NCI-H774 (cell line): ENCODE measurements at places on chromosomes 1 and 21.
A peak's percentile ranks its signal among the peaks of the same experiment; 100 is the strongest.

DNA sequence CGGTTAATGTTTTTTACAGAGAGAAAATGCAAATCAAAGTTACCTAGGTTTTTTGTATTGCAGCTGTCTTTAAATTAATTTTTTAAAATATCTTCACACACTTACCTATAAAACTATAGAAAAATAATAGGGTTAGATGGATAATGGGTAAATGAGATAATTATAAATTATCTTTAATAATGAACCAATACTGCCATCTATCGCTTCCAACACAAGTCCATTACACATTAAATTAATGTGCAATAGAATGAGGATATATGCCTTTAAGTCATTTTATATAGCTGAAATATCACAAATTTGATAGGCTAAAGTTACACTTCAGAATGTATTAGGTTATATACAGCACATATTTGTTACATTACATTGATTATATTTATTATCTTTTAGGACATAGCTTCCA is 2212.8 kb downstream of the MRPL39 start:
- no peak for DNase-seq

DNA sequence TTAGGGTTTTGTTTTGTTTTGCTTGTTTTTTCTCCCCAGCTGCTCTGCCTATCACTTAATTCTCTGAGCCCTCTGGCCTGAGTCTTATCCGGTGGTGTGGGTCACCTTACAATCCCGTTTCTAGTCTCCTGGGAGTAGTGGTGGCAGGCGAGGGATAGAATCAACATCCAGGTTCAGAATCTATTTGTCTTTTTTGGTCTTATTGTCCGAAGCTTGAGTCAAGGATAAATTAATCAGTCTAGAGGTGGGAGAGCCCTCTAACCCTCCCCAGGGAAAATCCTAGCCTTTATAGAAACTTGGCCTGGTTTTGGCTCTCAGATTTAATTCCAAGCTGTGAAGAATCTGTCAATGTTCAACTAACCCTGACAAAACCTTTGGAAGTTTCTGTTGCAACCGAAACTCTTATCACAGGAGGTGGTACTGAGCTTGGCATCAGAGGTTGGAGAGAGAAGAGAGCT is 246.3 kb downstream of the FGGY start:
- no peak for DNase-seq

DNA sequence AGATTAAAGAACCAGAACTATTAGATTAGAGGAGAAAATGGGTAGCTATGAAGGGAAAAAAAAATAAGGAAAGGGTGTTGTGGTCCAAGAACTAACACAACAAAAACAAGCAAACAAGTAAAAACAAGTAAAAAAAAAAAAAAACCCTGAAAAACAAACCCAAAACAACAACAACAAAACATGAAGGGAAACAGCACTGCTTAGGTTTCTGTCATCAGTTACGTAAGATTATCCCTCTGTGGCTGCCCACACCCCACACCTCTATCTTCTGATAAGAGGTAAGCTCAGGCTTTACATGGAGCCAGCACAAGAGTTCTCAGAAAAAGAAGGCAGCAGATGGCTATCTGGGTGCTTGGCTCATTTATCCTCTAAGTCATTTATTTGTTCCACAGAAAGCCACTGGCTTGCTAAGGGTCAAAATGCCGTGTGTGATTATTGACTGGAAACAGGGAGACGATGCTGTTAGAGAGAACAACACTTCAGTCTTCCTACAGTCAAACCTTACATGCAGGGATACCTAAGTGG is 57.5 kb downstream of the KIAA0319L start:
- DNase-seq, result no peak

- no peak for DNase-seq
Observed at GRCh38 chr21:31268090-31268489, 76.0 kb downstream of the TIAM1 start.

- DNase-seq, result no peak
Observed at GRCh38 chr1:206020393-206021007, 3.2 kb downstream of the CTSE start.

DNA sequence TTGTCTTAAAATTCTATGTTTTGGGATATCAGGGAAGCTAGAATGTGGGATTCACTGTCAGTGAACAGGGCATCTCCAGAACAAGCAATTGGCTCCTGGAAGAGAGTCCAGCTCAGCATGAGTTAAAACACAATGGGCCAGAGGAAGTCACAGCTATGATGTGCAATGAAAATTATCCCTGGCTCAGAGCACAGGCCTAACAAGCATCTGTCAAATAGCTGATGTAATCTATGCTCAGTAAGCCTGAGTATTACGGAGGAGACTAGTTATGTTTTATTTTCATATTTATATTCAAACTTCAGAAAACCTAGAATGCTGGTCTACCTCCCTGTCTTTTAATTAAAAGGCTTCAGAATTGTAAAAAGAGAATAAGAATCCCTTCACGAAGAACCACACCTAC is 41.6 kb downstream of the PARP1 start:
- no peak for DNase-seq

GRCh38 chr1:153202006-153202405 is 1.2 kb upstream of the LELP1 start:
- DNase-seq, result no peak

DNA sequence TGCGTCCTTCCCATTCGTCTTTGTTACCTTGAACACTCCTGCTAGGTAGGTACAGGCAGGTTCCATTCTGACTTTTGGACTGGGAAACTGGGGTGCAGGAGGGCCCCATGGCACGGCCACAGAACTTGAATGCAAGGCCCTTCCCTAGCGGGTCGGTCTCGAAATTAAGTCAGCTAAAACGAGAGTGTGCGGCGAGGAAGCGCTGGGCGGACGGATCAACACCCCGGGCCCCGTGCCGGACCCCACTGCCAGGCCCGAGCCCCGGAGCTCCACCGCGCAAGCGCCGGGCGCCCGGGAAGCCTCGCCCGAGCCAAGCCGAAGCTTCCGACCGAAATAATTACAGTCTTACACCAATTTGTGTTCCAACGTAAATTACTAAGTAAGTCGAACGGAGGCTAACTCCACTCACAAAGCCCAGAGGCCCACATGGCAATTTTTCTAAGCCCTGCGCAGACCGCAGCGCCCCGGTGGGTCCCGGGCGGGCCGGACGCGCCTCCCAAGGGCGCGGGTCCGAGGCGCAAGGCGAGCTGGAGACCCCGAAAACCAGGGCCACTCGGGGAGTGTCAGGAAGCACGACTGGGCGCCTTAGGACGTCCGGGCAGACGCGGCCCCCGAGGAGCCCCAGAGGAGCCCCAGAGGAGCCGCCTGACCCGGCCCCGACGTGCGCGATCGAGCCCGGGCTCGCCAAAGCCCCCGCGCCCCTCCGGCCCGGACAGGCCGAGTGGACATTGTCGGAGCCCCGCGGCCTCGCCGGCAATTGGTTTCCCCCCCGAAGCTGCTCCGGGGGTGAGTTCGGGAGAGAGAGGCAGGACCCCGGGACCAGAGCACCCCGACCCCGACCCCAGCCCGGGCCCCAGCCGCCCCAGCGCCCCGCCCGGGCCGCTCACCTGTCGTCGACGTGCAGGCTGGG is 624 bp downstream of the RIPK4 start:
- DNase-seq, result no peak

GRCh38 chr1:66452982-66453381 is 81.0 kb upstream of the SGIP1 start:
- no peak for DNase-seq

GRCh38 chr1:24181619-24182018 is 5.5 kb downstream of the IFNLR1 start:
- DNase-seq, result no peak

- DNase-seq, result no peak
Observed at GRCh38 chr1:81443288-81443687, 357.4 kb upstream of the ADGRL2 start.

GRCh38 chr1:145826030-145826429 is 2.0 kb downstream of the POLR3C start:
- no peak for DNase-seq

GRCh38 chr1:91836331-91837040 is 49.5 kb downstream of the TGFBR3 start:
- no peak for DNase-seq

- DNase-seq, result no peak
Observed at GRCh38 chr1:6358144-6358624, 35.4 kb downstream of the ACOT7 start.

DNA sequence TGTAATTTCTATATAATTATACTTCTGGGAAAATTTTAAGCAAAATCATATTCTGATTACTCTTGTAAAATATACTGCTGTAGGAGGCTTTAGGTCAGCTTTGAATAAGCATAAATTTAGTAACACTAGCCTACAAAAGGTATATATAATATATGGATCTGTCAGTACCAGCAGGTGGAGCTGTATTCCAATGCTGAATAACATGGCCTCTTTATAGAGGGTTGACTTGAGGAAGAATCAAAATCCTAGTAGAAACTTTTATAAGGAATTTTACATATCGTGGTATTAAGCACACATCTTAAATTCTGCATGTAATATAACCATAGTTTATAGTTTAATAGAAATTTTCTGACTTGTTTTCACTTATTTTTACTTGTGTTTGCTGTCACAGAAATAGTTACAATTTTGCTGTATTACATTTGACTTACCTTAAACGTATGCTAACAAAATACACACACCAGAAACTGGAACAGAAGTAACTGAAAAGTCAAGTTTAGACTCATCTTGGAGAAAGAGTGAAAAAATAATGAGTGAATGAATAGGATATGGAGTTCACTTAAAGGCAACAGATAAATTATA is 79.3 kb downstream of the HMCN1 start:
- DNase-seq, result peak; percentile 4

- no peak for DNase-seq
Observed at GRCh38 chr1:151809985-151810556, 4.9 kb upstream of the LINGO4 start.

DNA sequence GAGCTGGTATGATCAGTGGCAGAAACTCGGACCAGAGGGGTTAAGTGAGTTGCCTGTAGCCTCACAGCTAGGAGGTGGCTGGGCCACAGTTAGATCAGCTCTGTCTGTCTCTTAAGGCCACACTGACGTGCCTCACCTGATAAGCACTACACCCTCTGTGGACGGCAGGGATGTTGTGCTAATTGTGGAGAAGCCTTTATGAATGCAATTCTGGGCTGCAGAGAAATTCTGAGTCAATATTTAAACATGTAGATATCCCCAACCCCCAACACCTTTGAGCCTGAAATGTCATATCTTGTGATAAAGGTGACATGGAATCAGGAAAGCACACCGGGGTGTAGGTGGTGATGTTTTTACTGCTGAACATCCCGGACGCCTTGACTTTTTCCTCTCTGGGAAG is 88.3 kb downstream of the KCNJ6 start:
- no peak for DNase-seq

- DNase-seq, result no peak
Observed at GRCh38 chr1:167551362-167551761, 2.2 kb downstream of the CREG1 start.

GRCh38 chr21:26297851-26298250 is 127.3 kb upstream of the APP start:
- no peak for DNase-seq
